Glomerular endothelial cell (primary cell): ENCODE measurements at places on chromosomes 5 and 9. TPM values are rescaled to one million over a fixed set of nuclear protein-coding genes. Genes with fewer than 3 reads are reported as not detected.

C5orf52 gene
- total RNA-seq, result not detected in 2 replicates

- DNase-seq, result no peak
These were observed 157.5 kb upstream of the SHB start for GRCh38 chr9:38226491-38226951.

DCAF10 gene
- 29.7 and 40.3 TPM in 2 replicates for total RNA-seq

DNA sequence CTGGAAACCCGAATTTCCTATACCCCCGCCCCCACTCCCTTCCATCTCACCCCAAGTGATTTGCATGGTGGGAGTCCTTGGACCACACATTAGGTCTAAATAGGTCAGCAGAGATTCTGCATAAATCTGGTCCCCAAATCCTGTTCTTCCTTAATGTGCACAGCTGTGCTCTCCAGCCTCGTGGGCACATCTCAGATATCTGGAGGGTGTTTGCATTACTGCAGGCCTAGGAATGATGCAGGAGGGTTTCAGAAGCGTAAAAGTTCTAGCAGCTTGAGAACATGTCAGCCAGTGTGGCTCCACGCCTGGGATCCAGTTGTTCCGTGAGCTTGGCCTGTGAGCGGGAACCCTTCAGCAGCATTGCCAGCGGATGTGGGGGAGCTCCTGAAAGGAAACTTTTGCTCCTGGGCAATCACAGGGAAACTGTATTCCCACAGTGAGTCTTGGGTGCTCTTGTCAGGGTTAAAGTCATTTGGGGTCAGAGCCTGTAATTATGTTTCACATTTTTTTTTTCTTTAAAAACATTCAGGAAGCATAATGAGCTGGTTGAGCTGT is 12.9 kb downstream of the ARHGAP26 start:
- DNase-seq, result no peak

PCDHB16 gene
- total RNA-seq, result 0.05 and 1.1 TPM in 2 replicates

- DNase-seq, result no peak
These were observed 181.1 kb upstream of the SPEF2 start for GRCh38 chr5:35436400-35437057.

- no peak for DNase-seq
These were observed 41.1 kb upstream of the GNAQ start for GRCh38 chr9:78072586-78073199.

GRCh38 chr5:133361922-133362321 is 250.4 kb downstream of the FSTL4 start:
- no peak for DNase-seq

MARCOL gene
- total RNA-seq, result not detected in 2 replicates

RICTOR gene
- 18.4 and 27.8 TPM in 2 replicates for total RNA-seq

DNA sequence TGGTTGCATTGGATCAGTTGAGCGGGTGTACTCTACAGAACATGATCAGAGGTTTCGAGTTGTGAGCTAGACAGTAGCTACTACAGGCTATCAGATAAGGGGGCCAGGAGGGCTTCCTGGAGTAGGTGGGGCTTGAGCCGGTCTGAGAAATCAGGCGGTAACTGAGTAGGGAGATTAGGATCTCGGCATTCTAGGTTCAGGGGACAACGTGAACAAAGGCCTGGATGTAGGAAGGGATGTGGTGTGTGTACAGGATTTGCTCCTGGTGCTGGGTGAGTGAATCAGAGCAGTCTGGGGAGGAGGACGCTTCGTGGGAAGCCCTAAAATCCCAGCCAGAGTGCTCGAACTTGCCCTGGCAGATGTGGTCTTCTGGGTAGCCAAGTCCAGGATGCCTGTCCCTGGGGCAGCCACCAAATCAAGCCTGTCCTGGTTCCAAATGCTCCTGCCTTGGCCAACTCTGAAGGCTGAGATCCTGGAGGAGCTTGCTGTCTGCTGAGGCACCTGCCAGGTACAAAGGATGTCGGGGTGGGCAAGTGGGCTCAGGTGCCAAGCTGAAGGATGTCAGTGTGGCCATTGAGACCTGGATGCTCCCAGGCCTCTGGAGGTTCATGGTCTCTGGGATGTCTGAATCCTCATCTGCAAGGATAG is 33.4 kb downstream of the STC2 start:
- DNase-seq, result no peak

PCDHGA8 gene
- total RNA-seq, result 0.92 and 2.3 TPM in 2 replicates

CBY3 gene
- total RNA-seq, result 3.0 TPM in 1 of 2 replicates, not detected in the other

DNA sequence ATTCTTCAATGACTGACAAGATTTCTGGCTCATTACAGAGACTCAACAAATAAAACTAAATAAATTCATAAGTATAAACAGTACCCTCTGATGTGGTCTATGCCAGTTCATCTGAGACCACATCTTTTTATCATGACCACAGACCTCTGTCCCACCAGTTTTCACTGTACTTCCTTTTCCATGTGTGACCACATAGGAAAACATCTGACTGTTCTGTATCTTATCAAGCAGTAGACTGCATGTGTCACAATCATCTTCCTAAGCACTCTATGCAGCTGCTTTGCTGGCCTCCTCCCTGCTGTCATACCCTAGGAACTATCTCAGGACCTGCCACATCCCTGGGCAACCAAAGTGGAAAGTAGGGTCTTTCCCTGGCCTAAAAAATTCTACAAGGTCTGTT is 205.0 kb upstream of the ZNF462 start:
- DNase-seq, result no peak
